ENCODE measurements at places on chromosomes 3 and 15.

- no peak for DNase-seq
Observed at GRCh38 chr3:82130046-82130445, 368.6 kb upstream of the GBE1 start.

- no peak for DNase-seq
Observed at GRCh38 chr3:136390574-136390973, 140.4 kb downstream of the PCCB start.

- DNase-seq, result no peak
Observed at GRCh38 chr3:174191380-174191779, 667.8 kb upstream of the NAALADL2 start.

- DNase-seq, result no peak
Observed at GRCh38 chr3:134649106-134649705, 1.6 kb downstream of the KY start.

DNA sequence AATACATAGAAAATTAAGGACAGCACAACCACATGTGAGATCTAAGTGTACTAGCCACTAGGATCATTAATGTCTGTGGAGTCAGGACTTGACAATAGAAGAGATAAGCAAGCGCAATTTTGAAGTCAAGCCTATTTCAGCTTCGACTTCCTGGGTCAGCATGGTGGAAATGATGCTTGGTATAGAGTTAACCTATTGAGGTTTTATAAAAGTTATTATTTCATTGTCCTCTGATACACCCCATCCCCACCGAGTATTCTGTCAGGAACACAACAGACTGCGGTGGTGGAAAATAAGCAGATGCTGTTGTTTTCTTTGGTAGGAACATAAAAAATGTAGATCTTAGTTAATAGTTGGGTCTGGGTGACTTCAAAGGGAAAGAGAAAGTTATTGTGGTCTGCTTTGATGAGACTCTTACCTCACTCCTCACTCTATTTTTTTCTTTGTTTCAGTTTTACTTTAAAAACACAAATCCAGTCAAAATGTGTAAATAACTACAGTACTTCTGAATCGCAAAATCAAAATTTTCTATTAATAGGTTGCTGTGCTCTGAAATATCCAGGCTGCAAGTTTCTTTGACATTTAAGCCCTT, 82.1 kb downstream of the IL5RA start:
- no peak for DNase-seq

DNA sequence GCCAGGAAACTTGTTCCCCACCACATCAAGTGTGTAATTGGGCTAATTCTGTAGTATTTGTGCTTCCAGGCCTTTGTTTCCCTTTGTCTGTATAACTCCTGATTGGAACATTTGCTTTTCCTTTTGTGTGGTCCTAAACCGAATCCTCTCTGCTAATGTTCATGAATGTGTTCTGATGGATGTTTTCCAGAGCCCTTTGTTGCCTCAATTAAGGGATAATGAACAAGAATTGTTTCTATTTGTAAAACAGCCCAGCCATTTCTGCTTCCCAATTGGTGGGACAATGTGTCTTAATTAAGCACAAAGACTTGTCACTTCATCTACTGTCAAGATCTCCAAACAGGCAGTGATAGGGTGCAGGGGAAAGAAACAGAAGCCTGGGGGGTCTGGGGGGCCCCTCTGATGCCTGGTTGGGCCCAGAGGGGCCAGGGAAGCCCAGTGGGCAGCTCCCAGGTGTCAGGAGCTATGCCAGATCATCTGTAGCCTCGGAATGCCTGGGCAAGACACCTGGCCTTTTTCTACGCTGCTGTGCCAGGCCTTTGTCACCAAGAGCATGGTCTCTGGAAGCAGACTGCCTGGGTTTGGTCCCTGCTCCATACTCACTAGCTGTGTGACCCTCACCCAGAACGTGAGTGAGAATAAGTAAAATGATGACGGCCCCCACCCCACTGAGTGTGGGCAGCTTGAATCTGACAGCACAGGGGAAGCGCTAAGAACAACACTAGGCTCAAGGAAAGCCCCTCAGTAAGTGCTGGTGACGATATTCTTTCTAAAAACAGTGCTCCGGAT, 116.6 kb upstream of the PRR20G start:
- DNase-seq, result no peak

- DNase-seq, result no peak
Observed at GRCh38 chr3:197298945-197299854, 788 bp upstream of the DLG1 start.

GRCh38 chr15:78415284-78415683, 22.7 kb upstream of the IREB2 start:
- no peak for DNase-seq

GRCh38 chr3:116442331-116443021, 2.8 kb downstream of the LSAMP start:
- no peak for DNase-seq

- DNase-seq, result no peak
Observed at GRCh38 chr15:35876762-35877161, 330.8 kb upstream of the DPH6 start.

GRCh38 chr3:46947981-46948791, 28.4 kb downstream of the CCDC12 start:
- peak; percentile 45 for DNase-seq

GRCh38 chr15:38698254-38698653, 133.6 kb upstream of the RASGRP1 start:
- no peak for DNase-seq

Data from activated T-cell treated with anti-CD3 and anti-CD28 coated beads for 4 hours (primary cell).